Cortex of kidney (tissue), 1 donor: ENCODE measurements at places on chromosomes 5 and 9.

- no peak for DNase-seq
Measured at GRCh38 chr9:98989036-98990000, 45.6 kb downstream of the COL15A1 start.

DNA sequence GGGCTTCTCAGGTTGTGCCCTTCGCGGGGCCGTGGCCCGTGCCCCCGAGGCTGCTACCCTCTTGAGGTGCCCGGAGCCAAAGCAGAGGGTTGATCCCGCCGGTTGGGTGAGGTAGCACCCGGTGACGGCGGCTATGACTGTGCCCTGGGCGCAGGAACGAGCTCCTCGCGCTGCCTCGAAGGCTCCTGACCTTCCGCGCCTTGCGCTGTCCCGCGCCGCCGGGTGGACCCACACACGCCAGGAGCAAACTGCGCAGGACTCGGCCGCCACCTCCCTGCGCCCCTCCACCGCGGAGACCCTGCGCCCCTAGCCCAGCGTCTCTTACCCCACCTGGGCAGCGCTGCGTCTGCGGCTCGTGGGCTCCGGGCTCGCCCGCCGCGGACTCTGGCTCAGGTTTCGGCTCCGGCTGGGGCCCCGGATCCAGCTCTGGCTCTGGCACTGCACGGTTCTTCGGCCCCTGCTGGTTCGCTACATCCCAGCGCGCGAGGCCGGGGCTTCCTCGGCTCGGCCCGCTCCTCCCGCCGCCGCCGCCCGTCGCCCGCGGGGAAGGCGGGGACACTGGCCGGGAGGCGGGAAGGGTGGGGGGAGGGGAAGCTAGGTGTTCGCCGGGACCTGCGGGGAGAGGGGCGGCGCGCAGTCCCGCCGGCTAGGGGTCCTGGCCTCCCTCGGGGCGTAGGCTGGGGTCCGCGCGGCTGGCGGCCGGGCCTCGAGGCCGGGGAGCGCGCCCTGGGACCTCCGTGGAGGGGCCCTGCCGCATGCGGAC lies 5.4 kb upstream of the PITX1 start:
- DNase-seq = no peak

- DNase-seq = no peak
Measured at GRCh38 chr5:151258201-151258611, 5.2 kb downstream of the GM2A start.

- DNase-seq = no peak
Measured at GRCh38 chr9:129391221-129391661, 213.2 kb upstream of the IER5L start.

DNA sequence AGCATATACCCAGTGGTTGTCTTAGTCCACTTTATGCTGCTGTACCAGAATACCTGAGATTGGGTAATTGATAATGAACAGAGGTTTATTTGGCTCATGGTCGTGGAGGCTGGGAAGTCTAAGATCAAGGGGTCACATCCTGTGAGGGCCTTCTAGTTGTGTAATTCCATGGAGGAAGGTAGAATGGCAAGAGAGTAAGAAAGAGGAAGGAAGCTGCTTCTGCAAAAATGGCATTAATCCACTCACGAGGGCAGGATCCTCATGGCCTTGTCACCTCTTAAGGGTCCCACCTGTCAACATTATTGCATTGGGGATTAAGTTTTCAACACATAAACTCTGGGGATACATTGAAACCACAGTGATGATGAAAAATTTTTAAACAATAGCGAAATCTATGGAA lies 17.0 kb downstream of the BTNL8 start:
- no peak for DNase-seq

DNA sequence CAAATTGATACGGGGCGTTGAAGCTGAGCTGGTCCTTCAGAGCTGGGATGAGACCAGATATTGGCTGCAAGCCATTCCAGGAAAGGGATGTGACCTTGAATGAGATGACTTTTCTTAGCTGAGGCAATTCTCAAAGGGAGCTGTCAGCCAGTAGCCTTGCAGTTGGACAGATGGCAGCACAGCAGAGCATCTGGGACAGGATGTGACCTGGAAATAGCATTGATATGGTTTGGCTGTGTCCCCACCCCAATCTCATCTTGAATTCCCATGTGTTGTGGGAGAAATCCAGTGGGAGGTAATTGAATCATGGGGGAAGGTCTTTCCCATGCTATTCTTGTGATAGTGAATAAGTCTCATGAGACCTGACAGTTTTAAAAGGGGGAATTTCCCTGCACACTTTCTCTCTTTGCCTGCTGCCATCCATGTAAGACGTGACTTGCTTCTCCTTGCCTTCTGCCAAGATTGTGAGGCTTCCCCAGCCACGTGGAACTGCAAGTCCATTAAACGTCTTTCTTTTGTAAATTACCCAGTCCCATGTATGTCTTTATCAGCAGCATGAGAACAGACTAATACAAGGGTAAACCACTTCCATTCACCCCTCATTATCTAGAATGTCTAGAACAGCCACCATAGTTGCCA lies 19.8 kb upstream of the MTX3 start:
- no peak for DNase-seq

DNA sequence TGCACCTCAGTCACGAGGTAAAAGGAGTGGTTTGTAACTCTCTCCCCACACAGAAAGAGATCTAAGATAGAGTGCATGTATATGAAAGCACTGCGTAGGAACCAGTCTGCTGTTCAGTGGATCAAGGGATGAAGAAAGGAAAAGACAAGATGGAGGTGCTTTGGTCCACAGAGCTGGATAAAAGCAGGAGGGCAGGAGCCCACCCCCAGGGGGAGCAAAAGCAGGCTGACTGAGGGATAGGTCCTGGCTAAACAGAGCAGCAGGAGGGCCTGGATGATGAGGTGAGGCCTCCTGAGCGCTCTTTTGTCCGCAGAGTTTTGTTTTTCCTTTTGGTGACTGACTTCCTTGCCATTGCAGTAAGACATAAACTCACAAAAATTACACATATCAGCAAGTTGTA lies 293.5 kb upstream of the C9orf72 start:
- DNase-seq = no peak

GRCh38 chr5:53373451-53374158 lies 106.8 kb upstream of the FST start:
- DNase-seq = no peak

GRCh38 chr5:111635916-111636570 lies 121.0 kb downstream of the NREP start:
- DNase-seq = no peak

- DNase-seq = no peak
Measured at GRCh38 chr5:180026320-180026719, 45.2 kb downstream of the RNF130 start.

GRCh38 chr5:111120911-111121310 lies 28.8 kb downstream of the WDR36 start:
- DNase-seq = no peak

GRCh38 chr5:107461770-107462169 lies 209.0 kb downstream of the EFNA5 start:
- DNase-seq = no peak

GRCh38 chr5:138696501-138696900 lies 56.7 kb upstream of the CTNNA1 start:
- DNase-seq = no peak

GRCh38 chr5:139549162-139549894 lies 11.8 kb upstream of the UBE2D2 start:
- DNase-seq = no peak

DNA sequence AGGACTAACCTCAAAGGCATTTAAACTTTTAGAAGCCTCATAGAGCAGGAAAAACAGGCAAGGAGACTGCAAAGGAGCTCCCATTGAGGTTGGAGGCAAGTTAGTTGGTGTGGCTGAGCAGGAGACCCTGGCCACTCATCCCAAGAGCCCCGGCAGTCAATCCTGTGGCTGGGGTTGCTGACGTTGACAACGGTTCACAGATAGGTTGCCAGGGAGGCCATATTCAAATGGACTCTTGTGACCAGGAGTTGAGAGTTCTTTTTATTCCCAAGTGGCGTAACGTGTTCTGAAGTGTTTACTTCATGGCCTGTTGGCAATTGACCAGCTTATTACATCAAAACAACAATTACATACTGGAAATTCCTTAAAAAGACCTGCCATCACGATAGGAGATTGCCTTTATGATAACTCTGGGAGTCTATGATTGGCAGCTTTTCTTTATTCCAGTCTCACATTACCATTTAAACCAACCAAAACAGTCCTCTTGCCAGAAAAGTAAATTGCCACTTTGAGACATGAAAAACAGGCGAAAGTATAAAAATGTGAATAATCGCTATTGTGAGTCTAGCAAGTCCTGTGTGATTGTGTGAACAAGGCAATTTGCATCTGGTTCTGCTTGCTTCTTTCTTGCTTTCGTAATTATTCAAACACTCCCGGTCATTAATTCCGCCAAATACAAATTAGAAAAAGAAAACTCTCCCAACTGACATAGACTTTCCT lies 394.9 kb downstream of the MED10 start:
- no peak for DNase-seq

- no peak for DNase-seq
Measured at GRCh38 chr9:5511935-5512580, 1.7 kb downstream of the PDCD1LG2 start.

- no peak for DNase-seq
Measured at GRCh38 chr5:85931220-85931619, 686.5 kb upstream of the COX7C start.

GRCh38 chr5:1300581-1301083 lies 5.8 kb upstream of the TERT start:
- no peak for DNase-seq

DNA sequence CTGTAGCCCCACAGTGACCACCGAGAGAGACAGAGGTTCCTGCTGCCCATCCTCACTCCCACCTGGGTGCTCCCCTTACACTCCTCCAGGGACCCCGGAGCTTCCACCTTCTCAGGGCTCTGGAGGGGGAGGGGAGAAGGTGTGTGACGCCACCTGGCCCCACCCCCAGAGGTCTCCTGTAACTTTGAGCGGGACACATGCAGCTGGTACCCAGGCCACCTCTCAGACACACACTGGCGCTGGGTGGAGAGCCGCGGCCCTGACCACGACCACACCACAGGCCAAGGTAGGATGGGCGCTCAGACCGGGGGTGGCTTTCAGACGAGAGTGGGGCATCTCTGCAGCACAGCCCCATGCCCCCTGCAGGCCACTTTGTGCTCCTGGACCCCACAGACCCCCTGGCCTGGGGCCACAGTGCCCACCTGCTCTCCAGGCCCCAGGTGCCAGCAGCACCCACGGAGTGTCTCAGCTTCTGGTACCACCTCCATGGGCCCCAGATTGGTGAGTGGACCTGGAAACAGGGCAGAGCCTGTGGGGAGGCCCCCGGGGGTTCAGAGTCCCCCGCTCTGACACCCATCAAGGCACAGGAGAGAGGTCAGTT lies 4.5 kb downstream of the MAMDC4 start:
- no peak for DNase-seq

DNA sequence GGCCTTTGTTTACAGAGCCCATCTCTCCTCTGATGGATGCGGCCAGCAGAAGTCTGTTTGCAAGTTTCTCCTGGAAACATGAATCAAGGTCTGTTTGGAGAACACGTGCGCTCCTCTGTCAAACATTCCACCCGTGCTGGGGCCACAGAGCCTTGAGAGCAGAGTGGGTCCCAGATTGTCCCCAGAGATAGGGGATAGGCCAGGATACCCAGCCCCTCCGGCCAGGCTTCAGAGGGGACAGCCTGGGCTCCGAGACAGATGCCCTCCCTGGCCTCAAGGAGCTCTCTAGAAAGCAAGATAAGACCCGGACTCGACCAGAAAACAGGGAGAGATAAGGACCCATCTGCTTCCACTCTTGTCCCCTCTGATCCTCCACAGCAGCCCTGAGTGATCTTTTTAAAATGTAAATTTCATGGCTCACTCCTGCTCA lies 40.4 kb upstream of the HAND1 start:
- DNase-seq = no peak

- DNase-seq = no peak
Measured at GRCh38 chr5:78065663-78066062, 228.8 kb downstream of the AP3B1 start.

DNA sequence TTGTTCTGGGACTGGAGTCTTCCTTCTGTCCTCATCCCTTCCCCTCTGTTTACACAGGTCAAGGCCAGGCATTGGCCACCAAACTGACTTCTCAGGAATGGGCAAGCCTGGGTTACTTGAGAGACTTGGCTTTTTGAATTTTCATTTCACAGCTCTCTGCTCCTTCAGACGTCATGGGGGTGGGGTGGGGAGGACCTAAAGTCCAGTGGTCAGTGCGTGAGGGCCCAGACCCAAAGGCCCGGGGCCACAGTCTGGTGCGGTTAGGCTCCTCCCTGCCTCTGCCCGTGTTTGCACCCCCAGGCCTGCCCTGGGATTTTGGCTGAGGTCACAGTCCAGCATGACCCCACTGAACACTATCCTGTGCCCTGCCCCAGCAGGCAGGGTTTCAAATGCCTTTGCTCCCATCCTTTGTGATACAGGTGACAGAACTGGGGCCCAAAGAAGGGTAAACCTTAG lies 4.1 kb upstream of the CXXC5 start:
- DNase-seq = no peak

GRCh38 chr5:139903450-139903794 lies 107.8 kb downstream of the PSD2 start:
- DNase-seq = no peak

DNA sequence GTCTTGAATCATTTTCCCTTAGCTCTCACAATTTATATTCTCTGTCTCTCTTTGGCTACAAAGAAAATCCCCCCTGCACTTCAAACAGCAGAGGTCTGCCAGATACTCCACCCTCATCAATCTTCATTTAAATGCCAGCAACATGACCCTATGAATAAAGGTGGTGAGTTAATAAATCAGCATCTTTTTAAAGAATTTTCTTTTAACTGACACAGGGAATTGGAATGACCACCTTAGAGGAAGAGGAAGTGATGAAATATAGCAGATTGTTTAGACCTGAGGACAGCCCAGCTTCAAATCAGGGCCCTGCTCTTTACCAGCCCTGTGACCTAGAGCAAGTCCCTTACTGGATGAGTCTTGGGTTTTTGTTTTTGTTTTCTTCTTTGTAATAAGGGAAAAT lies 223.1 kb upstream of the PAPPA start:
- no peak for DNase-seq

GRCh38 chr5:1507014-1507375 lies 16.8 kb downstream of the LPCAT1 start:
- DNase-seq = no peak

- no peak for DNase-seq
Measured at GRCh38 chr9:117073539-117074341, 341.1 kb downstream of the ASTN2 start.

- no peak for DNase-seq
Measured at GRCh38 chr9:99353408-99353807, 131.3 kb downstream of the SEC61B start.

DNA sequence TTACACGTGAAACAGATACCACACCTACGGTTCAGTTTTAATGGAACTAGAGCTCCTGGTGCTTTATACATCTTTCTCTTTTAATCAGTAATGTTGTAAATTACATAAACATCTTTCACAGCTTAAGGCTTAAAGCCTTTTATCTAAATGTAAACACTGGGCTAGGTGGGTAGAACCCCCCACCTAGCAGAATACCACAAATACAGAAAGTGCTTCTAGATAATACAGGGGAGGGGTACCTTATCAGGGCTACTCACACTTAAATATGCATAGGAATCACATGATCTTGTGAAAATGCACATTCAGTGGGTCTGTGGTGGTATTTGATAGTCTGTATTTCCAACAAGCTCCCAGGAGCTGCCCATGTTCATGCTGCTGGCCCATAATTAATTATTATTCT lies 256.4 kb upstream of the TARS1 start:
- no peak for DNase-seq

GRCh38 chr9:21964925-21965385 lies 29.2 kb downstream of the CDKN2A start:
- DNase-seq = no peak

GRCh38 chr5:106269252-106269843 lies 1401.4 kb downstream of the EFNA5 start:
- DNase-seq = no peak
